NCI-H1092 (cell line): ENCODE measurements at places on chromosomes 4 and X.

- no peak for DNase-seq
These were observed at the start of gene HTATSF1 for GRCh38 chrX:136497556-136498052. Gene HTATSF1 (plus strand): TSS chrX:136497592. CDS start chrX:136497685, 93 bp downstream.

- no peak for DNase-seq
These were observed 16.3 kb upstream of the DRD5 start for GRCh38 chr4:9765091-9765490.

GRCh38 chrX:40164751-40165150 lies 67.0 kb upstream of the BCOR start:
- no peak for DNase-seq

- no peak for DNase-seq
These were observed 22.9 kb downstream of the FAT1 start for GRCh38 chr4:186700746-186701145.

- DNase-seq: peak; percentile 55
These were observed 342.7 kb upstream of the PABPC4L start for GRCh38 chr4:134544303-134544770.

DNA sequence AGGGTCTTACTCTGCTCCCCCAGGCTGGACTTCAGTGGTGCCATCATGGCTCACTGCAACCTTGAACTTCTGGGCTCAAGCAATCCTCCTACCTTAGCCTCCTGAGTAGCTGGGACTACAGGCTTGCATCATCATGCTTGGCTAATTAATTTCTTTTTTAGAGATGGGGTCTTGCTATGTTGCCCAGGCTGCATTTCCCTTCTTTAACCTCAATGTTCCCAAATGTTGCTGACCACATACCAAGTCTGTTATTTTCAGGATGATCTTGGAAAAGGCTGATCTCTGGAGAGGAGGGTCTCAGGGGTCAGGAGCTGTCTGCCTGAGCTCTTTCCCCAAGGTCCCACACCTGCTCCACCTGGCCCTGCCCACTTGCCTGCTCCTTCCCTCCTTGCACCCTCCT lies 13.0 kb downstream of the CACNA1F start:
- DNase-seq: no peak

DNA sequence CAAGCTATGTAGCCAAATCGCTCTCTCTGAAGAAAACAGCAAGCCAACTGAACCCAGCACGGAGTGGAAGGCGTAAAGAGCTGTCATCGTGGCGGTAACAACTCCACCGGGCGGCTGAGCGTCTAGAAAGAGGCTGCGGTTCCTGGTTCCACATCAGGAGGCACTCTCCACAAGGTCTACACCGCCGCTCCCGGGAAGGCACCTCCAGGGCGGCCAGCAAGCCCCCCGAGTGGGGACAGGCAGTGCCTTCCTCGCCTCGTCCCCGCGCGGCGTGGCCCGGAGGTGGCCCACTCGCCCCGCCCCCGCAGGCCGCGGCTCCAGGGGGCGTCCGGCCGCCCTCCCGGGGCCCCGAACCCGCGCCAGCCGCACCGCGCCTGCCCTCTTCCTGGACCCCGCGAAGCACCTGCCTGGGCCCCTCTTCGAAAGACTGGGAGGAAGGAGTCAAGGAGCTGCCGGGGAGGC lies 755 bp downstream of the KLHL8 start:
- peak; percentile 50 for DNase-seq

DNA sequence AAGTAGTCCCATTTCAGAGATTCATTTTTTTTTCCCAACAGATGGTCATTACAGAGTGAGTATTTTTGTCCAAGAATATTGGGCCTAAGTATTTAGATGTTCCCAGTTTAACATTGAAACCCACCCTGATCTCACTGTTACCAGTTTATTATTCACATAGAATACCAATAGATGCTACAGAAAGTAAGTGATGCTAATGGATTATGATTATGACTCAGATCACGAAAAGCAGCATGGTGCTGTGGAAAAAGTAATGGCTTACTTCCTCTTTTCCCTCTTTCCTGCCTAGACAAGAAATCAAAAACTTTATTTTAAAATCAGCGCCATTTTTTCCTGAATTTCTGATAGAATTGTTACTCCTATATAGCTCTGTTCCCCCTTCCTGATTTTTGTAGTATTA lies 51.9 kb downstream of the GSPT2 start:
- DNase-seq: no peak

DNA sequence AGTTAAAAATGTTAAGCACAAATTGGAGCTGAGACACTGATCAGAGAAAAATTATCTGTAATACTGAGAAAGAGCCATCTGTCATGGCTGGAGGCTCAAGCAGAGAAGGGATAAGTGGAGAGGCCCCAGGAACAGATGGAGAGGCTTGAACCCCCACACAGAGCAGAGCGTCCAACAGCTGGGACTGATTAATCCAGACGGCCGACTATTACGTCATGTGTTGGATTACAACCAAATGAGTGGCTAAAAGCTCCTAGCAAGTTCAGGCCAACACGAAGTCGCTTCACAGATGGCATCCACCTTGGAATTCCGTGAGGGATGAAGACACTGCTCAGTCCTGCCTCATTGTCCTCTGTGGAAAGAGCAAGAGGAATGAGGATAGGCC lies 57.7 kb upstream of the ATXN3L start:
- DNase-seq: peak; percentile 66

GRCh38 chrX:48938721-48939425 lies 18.5 kb downstream of the OTUD5 start:
- no peak for DNase-seq

- no peak for DNase-seq
These were observed at the start of gene PPBP for GRCh38 chr4:73988061-73988460. Gene PPBP (minus strand): TSS chr4:73988190. CDS start chr4:73988103, 87 bp downstream.

DNA sequence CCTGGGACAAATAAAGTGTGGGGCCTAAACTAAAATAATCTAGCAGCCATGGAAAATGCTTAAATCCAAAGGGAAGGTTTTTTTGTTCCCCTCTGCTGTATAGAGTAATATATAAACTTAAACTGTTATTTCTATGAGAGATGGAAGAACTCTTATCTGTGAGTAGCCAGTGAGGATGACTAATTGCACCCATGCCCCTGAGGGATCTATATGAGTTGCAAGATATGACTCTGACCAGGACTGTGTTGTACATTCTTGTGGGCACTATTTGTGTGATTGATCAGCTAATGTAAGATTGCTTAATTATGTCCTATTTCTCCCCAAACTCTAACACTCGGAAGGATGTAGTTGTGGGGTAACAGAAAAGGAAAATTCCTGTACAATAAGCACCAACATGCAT lies 35.2 kb upstream of the AMBN start:
- no peak for DNase-seq

GRCh38 chr4:10158333-10158942 lies 41.8 kb upstream of the WDR1 start:
- no peak for DNase-seq

DNA sequence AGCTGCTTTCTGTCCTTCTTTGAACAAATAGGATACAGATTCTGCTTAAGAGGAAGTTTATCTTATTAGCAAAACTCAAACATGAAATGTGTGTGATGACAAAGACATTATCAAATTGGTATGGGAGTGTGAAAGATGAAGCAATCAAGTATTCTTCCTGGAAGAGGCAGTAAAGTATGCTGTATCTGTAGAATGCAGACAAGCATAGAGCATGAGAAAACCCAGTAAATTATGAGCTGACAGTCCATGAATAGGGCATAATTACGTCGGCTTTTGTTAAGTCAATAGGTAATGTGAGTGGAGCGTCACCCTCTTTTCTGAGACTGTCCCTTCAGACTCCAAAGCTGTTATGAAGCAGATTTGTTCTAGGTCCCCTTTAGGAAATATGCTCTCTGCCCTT lies 458.6 kb upstream of the NWD2 start:
- DNase-seq: no peak

GRCh38 chrX:10087391-10087790 lies 69.4 kb upstream of the CLCN4 start:
- DNase-seq: no peak

DNA sequence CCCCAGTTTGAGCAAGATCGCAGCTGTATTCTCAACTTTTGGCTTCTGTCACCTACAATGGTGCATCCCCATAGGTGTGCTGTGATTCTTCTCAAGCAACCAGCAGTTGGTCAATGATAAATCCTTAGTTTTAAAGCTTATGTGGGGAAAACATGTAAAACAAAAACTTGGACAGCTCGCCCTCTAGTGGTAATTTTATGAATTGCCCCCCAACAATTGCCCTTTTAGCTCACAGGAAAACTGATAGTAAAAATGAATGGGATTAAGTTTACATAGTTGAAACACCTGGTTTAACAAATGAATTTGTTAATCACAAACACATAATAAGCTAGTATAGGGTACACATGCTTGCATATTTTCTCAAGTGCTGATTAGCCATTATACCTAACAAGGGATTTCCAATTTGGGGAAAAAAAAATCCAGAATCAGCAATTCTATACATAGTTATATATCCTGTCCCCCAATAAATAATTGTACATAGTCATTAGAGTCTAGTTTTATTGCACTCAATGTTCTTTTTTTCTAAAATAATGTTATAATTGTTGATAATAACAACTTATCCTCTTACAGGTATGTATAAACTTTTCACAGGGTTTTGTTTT lies 30.1 kb downstream of the TEX13A start:
- DNase-seq: no peak

- DNase-seq: no peak
These were observed 46.0 kb upstream of the MGST2 start for GRCh38 chr4:139619644-139620043.

- DNase-seq: no peak
These were observed 176.5 kb downstream of the GPM6A start for GRCh38 chr4:175635546-175635945.

DNA sequence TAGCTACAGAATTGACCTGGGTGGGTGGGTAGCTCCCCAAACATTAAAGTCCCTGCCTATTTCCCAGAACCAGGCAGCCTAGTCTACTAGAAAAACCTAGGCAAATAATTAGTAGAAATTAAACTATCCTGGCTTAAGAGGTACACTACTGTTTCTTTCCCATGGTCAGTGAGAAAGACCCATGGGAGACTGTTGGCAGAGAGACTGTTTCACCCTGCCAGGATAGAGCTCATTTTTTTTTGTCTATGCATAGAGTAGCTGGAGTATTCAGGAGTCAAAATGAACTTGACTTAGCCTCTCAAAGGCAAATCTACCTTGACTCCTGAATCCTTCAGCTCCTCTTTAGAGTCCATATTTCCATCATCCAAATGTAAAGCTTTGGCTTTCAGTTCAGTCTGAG lies 107.0 kb upstream of the AR start:
- no peak for DNase-seq

- DNase-seq: no peak
These were observed 109.0 kb upstream of the MAMLD1 start for GRCh38 chrX:150253959-150254620.

GRCh38 chr4:54495641-54496040 lies 162.1 kb upstream of the KIT start:
- DNase-seq: no peak

DNA sequence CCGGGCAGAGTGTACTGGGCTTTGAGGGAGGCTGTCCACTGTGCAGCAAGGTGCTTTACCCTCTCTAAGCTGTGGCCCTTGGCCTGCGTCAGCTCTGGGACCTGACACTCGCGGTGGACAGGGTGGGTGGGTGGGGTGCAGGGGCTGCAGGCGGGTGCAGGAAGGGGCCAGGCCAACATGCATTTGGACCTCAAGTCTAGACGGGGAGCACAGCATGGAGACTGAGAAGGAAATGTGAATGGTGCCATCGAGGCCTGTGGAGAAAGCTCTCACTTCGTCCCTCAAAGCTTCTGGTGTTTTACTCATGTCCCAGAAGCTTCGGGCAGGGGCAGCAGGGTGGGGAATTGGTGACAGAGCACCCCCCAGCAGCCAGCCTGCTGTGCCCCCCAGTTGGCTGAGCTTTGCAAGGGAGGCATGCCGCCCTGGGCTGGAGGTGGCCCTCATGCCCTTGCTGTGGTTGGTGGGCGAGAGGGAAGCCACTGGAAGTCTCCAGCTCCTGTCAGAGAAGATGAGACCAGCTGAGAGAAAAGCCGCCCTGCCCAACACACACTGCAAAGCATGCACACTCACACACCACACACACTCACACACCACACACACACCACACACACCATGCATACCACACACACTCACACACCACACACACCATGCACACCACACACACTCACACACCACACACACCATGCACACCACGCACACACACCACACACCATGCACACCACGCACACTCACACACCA lies 12.3 kb downstream of the PNMA6E start:
- no peak for DNase-seq

- no peak for DNase-seq
These were observed 34.8 kb downstream of the CCDC149 start for GRCh38 chr4:24877868-24878635.

GRCh38 chr4:75841641-75842520 lies 60.4 kb downstream of the PPEF2 start:
- DNase-seq: no peak

DNA sequence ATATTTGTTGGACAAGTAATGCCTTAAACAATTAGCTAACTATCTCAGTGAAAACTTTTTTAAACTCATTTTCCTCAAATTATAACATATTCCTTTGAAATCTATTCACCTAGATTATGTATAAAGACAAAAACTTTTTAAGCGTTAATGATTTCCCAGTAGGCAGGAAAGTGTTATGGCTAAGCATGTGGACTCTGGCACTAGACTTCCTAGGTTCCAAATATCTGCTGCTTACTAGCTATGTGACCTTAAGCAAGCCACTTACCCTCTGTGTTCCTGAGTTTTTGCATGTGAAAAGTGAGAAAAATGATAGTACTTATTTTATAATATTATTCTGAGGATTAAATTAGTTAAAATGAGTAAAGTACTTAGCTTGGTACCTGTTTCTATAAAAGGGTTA lies 301.8 kb downstream of the STPG2 start:
- no peak for DNase-seq

- DNase-seq: no peak
These were observed 159.9 kb downstream of the SCFD2 start for GRCh38 chr4:53205970-53206369.

- no peak for DNase-seq
These were observed 23.0 kb upstream of the N4BP2 start for GRCh38 chr4:40033613-40034012.

- DNase-seq: no peak
These were observed 921.3 kb downstream of the NLGN4X start for GRCh38 chrX:5307416-5307815.

DNA sequence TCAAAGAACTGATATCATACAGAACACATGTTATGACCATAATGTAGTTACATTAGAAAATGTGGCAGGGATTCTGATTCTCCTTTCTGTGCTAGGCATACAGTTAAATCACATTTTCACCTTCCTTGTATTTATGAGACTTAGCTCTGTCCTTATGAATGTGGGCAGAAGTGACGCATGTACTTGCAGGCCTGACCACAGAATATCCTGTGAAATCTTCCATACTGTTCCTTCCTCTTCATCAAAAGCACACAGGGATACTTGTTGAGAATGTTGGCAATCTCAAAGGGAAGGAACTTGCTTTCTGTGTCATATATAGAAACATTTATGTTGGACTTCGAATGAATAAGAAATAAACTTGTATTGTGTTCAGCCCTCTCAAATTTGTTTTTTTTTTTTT lies 17.2 kb upstream of the MYOZ2 start:
- no peak for DNase-seq

- peak; percentile 65 for DNase-seq
These were observed 213.3 kb upstream of the MAB21L2 start for GRCh38 chr4:150368667-150369066.

DNA sequence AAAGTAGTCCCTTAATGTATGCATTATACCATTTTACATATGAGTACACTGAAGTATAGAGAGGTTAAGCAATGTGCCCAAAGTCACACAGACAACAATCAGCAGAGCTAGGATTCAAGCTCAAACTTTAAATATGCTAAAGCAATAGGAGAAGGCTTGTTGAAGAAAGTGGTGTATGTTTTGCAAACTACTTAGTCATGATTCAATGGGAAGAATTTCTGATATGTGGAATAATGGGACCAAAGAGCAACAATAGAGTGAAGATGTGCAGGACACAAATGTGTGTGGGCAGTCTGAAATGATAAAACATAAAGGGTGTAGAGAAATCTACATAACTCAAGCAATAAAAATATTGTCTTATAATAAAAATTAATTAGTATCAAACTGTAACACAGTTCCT lies 109.0 kb upstream of the ARSJ start:
- no peak for DNase-seq
